ENCODE measurements at places on chromosomes 7 and 10.

DNA sequence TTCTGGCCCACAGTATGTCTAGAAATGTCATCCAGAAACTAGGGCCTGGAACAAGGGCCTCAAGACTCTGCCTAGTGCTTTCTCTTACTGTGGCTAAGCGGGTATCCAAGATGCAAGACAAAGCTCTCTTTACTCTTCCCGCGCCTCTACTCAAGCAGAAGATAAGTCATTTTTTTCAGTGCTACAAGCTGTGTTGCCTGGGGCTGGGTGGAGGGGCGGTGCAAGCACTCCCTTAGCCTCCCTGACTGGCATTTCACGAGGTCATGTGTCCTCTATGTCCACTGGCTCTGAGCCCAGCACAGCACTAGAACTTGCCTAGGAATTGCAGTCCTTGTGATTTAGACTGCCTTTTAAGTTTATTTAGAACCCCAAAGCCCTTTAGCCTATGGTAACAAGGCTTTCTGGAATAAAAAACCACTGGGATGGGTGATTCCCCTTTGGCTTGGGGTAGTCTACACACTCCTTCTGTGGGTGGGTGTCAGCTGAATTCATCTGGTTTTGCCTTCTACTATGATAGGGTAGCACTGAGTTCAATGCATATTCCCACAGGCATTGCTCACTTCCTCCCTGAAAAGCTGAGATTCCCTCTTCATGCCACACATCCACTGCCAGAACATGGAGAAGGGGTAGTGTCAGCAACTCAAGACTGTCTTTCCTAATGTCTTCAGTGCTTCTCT lies 371.8 kb upstream of the KCND2 start:
- no peak for DNase-seq

DNA sequence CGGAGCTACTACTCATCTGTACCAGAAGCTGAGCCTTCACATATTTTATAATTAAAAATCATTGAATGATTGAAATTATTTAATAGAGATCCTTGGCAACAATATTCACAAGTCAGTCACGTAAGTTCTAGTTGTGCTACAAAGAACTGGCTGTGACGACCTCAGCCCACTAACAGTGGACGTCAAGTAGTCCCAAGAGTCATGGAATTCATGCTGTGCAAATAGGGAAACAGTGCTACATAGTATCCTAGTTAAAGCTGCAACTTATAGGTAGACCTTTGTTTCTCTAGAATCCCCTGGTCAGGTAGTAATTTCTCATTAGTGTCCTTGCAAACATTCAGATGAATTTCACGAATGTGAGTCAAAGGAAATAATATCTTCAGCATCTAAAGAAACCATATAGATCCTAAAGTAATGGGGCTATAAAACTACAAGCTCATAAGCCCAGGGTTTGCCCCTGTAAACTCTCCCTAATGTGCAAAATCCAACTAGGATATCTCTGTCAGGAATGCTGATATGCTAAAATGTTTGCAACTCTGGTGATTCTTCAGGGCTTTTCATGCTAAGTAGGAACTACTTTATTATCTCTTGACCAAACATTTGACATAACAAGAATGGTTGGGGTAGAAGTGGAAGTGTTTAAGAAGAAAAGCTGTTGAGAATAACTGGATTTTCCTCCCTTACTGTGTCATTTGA lies 31.2 kb downstream of the CFAP69 start:
- DNase-seq = no peak

DNA sequence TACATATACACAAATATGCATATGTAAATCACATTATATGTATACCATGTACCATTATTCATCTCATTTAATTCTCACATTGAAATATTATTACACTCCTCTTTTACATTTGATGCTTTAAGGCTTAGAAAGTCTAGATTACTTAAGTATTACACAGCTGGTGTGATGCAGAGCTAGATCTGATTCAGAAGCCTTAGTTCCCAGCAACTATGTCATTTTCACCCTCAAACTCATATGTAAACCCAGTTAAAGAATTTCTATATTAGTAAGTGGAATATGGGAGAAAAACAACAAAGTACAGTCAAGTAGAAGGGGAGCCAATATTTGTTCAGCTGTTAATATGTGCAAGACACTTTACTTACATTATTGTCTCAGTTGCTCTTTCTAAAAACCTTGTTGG lies 74.3 kb upstream of the CSTF2T start:
- no peak for DNase-seq

GRCh38 chr7:133053321-133053891 lies 28.5 kb downstream of the CHCHD3 start:
- no peak for DNase-seq

All from lower leg skin (tissue), 4 donors.